ENCODE measurements at places on chromosomes 1 and 21.

GRCh38 chr1:67780637-67781036, 52.6 kb downstream of the GNG12 start:
- no peak for DNase-seq

GRCh38 chr1:219712506-219712905, 99.6 kb upstream of the ZC3H11B start:
- no peak for DNase-seq

GRCh38 chr1:73104749-73105148, 822.4 kb upstream of the NEGR1 start:
- no peak for DNase-seq

DNA sequence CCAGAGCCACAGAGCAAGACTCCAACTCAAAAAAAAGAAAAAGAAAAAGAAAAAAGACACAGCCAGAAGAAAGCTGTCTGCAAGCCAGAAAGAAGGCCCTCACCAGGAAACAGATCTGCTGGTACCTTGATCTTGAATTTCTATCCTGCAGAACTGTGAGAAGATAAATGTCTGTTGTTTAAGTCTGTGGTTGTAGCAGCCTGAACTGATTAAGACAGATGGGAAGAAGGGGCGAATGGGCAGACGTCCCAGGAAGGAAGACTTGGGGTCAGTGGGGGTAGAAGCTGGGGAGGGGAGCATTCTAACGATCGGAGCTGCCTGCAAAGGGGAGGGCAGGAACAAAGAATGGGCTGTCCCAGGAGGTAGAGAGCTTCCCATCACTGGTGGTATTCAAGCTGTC, 6.3 kb downstream of the SLC2A7 start:
- no peak for DNase-seq

- no peak for DNase-seq
These were observed 11.9 kb downstream of the PTP4A2 start for GRCh38 chr1:31926252-31926651.

GRCh38 chr1:26307363-26307781, 936 bp upstream of the UBXN11 start:
- peak; percentile 80 for DNase-seq

GRCh38 chr1:157469300-157469699, 83.0 kb downstream of the FCRL5 start:
- DNase-seq, result no peak

DNA sequence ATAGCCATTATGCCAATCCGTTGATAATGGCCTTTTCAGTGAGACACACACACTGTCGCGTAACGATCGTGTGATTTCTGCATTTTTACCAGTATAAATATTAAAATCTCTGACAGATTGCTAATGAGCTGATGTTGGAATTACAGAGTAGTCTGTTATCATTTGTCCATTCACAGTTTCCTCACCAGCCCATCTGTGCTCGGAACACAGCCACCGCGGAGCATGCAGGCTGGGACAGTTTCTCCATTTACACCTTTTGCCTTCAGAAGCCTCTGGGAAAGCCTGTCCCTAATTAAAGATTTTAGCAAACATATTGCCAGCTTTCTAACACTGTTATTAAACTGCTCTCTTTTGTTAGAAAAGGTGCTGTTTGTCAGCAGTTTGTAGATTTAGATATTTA, 82.2 kb upstream of the BARHL2 start:
- no peak for DNase-seq

DNA sequence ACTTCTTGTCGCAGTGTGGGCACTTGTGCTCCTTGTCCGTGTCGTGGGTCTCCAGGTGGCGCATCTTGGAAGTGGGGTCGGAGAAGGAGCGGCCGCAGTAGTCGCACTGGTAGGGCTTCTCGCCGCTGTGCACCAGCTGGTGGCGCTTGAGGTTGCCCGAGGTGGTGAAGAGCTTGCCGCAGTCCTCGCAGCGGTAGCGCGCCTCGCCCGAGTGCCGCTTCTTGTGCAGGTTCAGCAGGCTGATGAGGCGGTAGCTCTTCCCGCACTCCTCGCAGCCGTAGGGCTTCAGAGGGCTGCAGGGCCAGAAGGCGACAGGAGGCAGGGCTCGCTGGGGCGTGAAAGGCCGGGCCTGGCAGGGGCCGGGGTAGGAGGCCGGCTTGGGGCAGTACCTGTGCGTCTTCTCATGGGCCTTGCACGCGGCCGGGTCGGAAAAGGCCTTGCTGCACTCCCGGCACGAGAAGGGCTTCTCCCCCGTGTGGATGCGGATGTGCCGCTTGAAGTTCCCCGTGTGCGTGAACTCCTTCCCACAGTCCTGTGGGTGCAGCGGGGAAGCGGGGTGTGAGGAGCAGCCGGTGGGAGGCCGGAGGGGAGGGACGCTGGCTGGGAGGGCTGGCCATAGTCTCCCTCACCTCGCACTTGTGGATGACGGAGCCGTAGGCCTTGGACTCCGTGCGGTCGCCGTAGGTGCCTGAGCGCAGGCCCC, 31.4 kb downstream of the ZBTB17 start:
- DNase-seq, result no peak

DNA sequence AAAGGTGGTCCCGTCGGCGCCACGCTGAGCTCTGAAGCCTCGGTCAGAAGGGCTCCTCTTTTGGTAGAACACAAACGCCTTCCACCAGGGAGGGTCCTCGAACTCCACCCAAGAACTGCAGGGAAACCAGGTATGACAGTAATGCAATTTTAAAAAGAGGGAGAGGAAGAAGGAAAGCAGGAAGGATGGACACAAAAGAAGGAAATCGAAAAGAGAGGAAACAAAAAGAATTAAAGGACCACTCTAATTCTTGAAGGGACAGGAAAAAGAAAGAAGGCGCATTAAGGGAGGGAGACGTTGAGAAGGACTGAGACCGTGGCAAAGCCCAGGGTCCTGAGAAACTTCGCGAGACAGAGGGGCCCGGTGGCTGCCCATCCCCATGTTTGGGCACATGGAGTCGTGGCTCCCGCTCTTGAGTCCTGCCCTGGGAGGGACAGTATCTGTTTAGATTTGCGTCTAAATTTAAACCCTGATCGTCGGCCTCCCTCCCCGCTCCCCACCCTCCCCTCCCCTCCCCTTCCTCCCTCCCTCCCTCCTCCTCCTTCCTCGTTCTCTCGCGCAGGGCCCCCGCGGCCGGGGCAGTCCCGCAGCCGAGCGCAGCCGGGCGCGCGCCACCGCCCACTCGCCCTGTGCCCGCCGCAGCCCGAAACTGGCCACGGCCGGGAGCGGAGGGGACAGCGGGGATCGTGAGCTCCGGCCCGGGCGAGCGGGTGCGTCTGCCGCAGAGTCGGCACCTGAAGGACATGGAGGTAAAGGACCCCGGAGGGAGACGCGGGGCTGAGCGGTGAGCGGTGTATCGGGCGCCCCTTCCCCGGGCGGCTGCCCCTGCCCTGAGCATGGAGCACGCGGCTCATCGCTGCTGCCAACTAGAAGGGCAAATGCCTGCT, at the start of gene RCSD1:
Gene RCSD1, plus strand, starts transcription at position 552 of the 887 bp plus-strand sequence. Its CDS starts 192 bp downstream, at position 744.
- DNase-seq, result peak; percentile 88

DNA sequence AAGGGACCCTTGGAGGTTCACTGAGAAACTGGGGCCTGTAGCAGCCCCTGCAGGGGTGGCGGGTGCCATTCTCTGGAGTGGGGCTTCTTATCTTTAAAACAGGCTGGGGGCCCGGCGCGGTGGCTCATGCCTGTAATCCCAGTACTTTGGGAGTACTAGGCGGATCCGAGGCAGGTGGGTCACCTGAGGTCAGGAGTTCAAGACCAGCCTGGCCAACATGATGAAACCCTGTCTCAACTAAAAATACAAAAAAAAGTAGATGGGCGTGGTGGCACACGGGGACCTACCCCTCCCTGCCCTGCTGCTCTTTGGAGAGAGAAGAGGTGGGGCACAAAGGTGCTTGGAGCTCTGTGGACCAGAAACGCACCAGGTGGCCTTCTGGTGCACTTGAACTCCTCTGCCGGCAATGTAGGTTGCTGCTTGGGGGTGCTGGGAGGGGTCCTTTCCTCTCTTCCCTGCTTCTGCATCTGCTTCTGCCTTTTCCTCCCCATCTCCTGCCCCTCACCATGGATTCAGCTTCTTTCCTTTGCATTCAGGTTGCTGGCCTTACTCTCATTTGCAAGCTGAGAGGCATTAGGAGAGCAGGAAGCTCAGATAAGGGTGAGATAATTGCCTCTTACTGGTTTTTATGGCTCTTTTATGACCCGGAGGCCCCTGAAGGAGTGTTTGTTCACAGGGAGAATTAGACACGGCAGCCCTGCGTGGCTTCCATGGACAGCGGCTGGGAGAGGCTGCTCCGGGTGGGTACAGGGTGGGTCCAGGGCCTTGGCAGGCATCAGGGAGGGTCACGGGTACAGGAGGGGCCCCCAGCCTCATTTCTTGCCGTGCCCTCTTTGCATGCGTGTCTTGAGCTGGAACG, 57.4 kb downstream of the ARHGEF10L start:
- DNase-seq, result no peak

- DNase-seq, result no peak
These were observed 246.4 kb downstream of the MATN1 start for GRCh38 chr1:30476911-30477459.

DNA sequence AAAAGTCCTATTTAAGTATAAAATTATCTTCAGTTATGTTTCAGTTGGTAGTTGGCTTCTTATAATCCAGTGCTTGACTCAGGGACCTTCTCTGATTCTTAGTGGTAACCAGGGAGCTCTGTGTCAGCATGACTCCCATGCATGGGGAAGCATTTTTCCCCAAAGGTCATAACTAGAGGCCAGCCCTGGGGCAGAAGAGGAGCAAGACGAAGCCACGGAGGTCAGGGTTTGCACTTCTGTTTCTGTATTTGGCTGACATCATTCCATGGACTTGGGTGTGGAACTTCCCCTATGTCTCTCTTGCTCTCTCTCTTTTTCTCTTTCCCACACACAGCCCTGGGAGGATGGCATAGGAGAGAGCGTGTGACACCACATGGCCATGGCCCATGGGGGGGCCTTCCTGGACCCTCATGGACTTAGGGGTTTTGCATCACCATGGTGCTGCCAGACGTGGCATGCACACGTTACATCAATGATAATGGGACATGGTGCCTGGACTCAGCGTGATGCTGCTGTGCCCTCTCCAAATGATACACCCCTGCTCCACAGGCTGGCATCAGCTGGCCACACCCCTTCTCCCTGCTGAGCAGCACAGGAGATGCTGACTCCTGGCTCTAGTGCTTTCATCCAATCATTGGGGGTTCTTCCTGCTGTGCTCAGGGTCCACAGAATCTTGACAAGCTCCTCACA, 260.5 kb downstream of the KCNJ6 start:
- no peak for DNase-seq

DNA sequence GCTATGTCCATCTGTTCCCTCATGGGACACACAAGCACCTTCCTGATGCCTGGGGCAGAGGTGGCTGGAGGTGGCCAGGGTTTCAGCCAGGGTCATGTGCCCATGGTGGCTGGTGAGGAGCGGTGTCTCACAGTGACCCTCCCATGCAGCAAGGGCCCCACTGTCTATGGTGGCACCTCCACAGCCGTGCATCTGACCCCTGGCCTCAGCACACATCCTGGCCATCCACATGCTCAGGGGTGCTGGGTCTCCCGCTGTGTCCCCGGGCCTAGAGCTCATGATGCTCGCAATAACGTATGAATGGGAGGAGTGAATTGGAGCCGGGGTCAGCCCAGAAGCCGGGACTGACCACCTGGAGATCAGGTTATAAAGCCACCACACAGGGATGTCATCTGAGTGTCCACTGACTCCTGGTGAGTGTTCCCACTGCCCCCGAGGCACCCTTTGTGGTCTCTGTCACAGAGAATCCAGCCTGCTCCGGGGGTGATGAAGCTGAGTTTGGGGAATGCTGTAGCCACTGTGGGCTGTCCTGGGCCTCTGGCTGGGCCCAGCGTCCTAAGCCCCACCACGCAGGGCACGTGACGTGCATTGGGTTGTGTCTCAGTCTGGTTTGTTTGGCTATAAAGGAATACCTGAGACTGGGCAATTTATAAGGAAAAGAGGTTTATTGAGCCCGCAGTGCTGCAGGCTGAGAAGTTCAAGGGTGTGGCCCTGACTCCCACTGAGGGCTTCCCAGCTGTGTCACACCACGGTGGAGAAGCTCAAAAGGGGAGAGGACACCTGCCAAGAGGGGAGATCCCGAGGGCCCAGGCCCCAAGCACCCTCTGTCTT, 51.7 kb downstream of the SIK1 start:
- no peak for DNase-seq

DNA sequence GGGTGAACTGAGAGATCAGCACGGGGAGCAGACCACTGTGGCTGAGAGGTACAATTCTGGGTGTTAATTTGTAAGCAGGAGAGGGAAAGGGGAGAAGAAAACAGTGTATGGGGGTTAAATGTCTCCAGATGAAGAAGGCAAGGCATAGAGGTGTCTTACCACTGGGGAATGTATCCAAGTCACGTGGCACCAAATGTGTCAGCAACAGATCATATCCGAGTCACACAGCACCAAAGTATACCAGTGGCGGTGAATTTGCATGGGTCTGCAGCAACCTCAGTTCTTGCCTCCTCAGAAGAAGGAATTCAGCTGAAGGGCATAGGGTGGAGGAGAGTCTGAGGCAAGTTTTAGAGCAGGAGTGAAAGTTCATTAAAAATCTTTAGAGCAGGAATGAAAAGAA, 21.2 kb upstream of the SYCP1 start:
- no peak for DNase-seq

DNA sequence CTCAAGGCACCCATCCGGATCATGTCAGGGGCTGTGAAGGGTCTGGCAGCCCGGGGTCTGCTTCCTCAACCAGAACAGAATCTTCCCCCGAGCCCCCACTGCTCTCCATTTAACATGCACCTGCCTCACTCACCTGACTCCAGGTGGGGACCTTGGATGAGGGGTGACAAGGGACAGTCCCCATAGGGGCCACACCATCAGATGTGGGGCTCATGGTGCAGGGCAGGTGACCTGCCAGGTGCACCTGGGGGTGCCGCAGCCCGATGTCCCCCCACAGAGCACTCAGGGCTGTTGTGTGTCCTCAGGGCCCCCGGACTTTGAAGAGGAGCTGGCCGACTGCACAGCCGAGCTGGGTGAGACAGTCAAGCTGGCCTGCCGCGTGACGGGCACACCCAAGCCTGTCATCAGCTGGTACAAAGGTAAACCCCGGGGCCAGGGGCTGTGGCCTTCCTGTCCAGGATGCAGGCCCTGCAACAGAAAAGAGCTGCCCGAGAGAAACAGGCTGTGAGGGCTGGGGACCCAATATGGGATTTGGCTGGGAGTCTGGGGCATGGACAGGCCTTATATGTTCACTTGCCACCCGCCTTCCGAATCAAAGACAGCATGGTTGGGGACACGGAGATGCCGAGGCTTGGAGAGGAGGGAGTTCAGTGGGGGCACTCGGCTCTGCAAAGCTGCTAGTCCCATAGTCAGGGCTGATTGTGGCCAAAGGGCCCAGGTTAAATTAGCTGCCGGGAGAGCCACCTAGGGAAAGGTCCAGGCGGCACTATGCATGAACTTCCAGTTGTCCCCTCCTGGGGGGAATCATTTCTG, 64.6 kb downstream of the TRIM11 start:
- no peak for DNase-seq

- DNase-seq, result peak; percentile 48
These were observed 37.0 kb downstream of the AKNAD1 start for GRCh38 chr1:108819878-108820277.

All from activated CD4-positive, alpha-beta T cell treated with anti-CD3 and anti-CD28 coated beads, Interleukin-2, amount 10 ng/mL, durations not matched to agents 24 days and 14 days (primary cell).